ENCODE measurements at places on chromosomes 13 and 19. TPM values are rescaled to one million over a fixed set of nuclear protein-coding genes. Genes with fewer than 3 reads are reported as not detected.

DNA sequence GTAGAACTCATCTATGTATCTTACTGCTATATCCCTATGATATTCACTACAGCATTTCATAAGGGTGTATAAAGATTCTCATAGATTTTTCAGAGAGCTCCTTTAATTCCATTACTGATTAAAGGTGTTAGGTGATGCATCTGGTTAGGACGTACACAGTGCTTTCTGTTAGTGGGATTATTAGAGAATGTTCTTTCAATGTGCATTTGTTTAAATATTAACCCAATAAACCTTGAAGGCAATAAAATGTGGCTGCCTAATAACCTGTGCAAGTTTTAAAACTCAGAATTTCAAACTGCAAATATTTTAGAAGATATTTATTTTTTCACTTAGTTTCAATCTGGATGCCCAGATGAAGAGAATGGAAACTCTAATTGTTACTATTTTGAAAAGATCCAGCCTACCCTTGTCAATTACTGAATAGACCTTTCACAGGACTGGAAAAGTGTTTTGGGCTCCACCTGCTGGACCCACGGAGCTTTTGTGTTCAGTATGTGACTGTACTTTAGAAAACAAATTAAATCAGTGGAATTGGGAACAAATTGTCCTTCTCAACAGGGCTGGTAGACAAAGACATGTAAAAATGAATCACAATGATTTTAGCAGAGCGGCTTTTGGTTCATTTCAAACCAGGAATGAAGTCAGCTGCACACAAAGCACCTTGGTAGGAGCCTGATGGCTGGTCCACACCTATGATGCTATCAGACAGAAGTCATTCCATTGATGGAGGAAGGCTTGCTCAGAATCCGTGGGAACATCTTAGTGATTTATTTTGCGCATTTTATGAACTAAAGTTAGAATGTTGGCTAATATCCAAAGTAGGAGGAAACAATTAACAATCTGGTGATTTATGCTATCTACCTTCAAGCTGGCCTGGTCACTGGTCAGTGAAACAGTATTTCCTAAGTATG is 89.4 kb upstream of the RAP2A start:
- peak; percentile 38 for DNase-seq

The PTH2 gene
- total RNA-seq = not detected

- DNase-seq = no peak
Measured at GRCh38 chr19:4313847-4314490, 9.6 kb downstream of the FSD1 start.

The NR2C2AP gene
- 28.6 TPM for total RNA-seq

- DNase-seq = no peak
Measured at GRCh38 chr19:13962699-13963602, 10.6 kb downstream of the DCAF15 start.

GRCh38 chr13:77714119-77714755 is 16.8 kb downstream of the SLAIN1 start:
- DNase-seq = no peak

GRCh38 chr13:22018836-22019210 is 347.9 kb downstream of the FGF9 start:
- no peak for DNase-seq

GRCh38 chr13:75425216-75426009 is 56.6 kb downstream of the TBC1D4 start:
- no peak for DNase-seq

- peak; percentile 21 for DNase-seq
Measured at GRCh38 chr19:7789447-7789846, 26.4 kb downstream of the CLEC4M start.

DNA sequence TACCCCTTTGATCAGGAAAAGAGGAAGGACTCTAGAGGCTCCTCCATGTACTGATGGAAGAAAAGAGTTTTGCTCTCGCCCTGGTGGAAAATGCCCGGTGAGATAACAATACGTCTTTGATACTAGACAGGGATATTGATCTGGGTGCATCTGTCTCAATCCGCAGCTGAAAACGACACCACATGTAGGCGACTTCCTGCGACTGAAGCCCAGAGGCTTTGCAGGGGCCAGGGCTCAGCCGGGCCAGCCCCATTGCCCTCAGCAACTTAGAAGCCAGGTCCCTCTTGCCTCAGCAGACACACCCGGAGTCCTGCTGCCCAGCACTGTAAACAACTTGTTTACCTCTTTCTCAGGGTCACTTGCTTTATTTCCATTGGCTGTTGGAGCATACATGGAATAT is 409.4 kb downstream of the IRS2 start:
- no peak for DNase-seq

DNA sequence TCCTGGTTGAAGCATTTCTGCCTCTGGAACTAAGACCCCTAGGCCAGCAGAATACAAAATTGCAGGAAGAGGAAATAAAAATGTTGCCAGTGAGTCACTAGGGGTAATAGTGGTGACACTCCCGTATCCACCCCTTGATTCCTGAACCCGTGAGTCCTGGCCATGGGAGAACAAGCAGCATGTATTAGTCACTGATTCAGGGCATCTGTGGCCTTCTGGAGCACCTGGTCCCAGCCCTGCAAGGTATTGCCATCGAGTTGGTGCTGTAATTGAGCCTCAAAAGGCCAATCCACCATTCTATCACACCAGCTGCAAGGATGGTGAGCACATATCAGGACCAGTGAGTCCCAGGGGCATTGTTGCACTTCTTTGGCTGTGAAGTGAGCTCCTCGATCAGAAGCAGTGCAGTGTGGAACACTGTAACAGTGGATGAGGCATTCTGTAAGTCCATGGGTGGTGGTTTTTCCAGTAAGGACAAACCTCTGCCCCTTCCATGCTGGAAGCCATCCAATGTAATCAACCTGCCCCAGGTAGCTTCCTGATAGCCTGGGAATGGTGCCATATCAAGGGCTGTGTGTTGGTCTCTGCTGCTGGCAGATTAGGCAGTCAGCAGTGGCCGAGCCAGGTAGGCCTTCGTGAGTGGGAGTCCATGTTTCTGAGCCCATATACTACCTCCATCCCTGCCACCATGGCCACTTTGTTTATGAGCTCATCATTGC is 39.6 kb downstream of the C1QTNF9 start:
- no peak for DNase-seq

GRCh38 chr19:54428323-54429175 is 13.3 kb downstream of the TTYH1 start:
- DNase-seq = no peak

DNA sequence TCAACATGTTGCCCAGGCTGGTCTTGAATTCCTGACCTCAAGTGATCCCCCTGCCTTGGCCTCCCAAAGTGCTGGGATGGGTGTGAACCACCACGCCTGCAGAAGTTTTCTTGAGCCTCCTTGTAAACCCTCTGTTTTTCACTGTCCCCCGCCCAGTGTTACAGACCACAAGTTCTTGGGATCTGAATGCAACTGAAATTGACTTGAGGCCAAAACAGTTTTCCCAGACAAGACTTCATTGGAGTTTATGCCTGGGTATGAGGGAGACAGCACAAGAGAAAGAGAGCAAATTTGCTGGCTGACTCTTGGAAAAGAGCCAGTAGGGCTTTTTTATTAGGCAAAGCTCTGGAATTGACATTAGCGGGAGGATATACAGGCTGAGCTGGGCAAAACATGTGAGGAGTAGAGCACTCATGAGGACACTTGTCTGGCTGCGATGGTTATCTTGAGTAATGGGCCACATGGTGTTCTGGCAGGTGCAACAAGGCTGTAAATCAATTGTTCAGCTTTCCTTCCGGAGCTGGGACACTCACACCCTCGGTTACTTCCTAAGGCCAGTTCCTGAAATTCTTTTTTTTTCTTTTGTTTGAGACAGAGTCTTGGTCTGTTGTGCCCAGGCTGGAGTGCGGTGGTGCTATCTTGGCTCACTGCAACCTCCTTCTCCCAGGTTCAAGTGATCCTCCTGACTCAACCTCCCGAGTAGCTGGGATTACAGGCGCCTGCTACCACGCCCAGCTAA is 12.7 kb upstream of the HNRNPL start:
- no peak for DNase-seq

The ZNF850 gene
- total RNA-seq = 5.4 TPM

The EBI3 gene
- 0.79 TPM for total RNA-seq

DNA sequence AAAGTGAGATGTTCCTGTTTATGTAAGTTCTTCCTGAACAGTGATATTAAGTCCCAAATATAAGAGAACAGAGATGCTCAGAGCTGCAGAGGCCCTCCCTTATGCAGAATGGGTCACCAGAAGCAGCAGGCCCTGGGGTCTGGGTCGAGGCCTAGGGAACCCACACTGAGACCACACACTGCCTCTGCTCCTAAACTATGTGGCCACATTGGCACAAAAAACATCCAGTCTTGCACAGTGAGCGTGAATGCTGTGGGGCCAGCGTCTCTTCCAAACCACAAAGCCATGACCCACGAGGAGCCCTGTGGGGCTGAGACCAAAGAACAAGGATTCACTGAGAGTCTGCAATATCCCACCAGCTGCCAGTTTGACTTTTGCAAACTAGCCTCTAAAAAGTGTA is 23.6 kb downstream of the PROZ start:
- no peak for DNase-seq

GRCh38 chr13:39888865-39889810 is 233.7 kb downstream of the COG6 start:
- no peak for DNase-seq

The KCNN4 gene
- total RNA-seq = 67.9 TPM

The TUBA3C gene
- not detected for total RNA-seq

The DACT3 gene
- total RNA-seq = 0.15 TPM

The ZNF599 gene
- total RNA-seq = 4.1 TPM

DNA sequence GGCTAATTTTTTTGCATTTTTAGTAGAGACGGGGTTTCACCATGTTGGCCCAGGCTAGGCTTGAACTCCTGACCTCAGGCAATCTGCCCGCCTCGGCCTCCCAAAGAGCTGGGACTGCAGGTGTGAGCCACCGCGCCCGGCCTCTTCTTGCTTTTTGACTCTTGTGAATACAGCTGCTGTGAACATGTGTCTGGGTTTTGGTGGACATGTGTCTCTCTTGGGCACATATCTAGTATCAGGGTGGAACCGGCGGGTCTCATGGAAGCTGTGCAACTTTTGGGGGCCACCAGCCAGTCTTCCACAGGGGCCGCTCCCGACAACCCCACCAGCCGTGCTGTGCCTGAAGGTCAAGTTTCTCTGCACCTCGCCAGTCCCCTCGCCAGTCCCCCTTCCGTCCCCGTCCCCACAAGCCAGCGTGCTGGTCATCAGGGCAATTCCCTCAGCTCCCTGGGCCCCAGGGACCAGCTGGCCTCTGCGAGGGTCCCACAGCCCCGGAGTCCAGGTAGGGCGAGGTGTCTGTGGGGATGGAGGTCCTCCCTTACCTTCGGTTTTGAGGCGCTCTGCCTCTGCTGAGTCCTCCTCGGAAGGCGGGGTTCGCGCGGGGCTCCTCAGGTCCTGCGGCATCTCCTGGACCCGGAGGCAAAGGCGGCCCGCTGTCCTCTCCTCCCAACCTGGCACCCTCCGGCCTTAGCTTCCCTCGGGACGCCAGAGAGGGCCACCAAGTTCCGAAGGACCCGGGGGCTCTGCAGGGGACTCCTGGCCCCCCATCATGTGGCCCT is 16.3 kb downstream of the SGTA start:
- no peak for DNase-seq

The ODAD3 gene
- total RNA-seq = not detected

GRCh38 chr19:53981376-53981951 is 10.0 kb upstream of the CACNG6 start:
- no peak for DNase-seq

The LMTK3 gene
- total RNA-seq = 28.2 TPM

DNA sequence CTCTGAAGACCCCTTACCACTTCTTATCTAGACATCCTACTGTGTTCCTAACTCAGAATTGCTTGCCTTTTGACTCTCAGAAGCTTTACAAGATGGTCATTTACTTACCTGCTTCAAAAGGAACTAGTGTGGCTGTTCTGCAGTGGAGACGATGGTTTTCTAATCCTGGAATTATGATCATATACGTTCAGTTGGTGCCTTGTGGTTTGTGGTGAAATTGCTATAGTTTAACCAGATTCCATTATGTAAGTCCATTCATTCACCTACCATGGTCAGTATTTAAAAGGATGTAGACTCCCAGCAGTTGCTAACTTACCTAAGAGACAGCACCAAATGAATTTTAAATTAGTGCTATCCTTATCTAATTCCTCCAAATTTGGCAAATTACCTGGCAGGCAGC is 210.9 kb downstream of the SHISA2 start:
- DNase-seq = no peak

GRCh38 chr13:113796211-113796963 is 37.4 kb downstream of the TMEM255B start:
- no peak for DNase-seq

GRCh38 chr19:17333611-17334413 is 843 bp downstream of the ANO8 start:
- peak; percentile 70 for DNase-seq

The OR7D2 gene
- total RNA-seq = not detected

GRCh38 chr13:74128156-74128767 is 5.9 kb downstream of the KLF12 start:
- no peak for DNase-seq

DNA sequence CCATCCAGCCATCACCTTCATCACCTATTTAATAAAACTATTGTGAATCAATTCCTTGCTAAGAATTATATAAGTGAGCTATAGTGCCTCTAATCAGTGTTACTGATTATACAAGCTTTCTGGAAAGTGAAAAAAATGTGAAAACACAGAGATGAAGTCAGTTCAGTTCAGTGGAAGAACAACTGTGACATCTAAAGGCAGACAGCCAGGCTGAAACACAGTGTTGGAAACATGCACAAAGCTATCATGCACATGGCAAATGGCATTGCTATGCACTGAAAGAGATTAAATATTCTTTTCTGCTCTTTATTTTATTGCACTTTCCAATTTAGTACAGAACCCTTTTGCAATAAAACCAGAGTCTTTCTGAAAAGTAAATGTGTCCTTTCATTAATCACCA is 294.0 kb downstream of the RBM26 start:
- no peak for DNase-seq

The POU2F2 gene
- total RNA-seq = 60.9 TPM

DNA sequence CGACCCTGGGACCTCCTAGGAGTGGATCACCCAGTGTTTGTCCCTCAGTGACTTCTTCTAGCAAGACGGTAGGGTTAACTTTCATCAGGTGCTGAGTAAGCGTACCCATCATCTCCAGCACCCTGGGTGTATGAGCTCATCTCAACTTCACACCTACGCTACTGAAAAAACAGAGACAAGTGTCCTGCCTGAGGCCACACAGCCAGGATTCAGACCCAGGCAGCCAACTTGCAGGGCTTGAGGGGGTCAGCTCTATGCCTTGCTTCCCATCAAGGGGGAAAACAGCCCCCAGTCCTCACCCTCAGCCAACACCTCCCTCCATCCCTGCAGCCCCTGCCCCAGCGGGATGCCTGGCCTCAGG is 4.6 kb downstream of the TLE2 start:
- DNase-seq = no peak

DNA sequence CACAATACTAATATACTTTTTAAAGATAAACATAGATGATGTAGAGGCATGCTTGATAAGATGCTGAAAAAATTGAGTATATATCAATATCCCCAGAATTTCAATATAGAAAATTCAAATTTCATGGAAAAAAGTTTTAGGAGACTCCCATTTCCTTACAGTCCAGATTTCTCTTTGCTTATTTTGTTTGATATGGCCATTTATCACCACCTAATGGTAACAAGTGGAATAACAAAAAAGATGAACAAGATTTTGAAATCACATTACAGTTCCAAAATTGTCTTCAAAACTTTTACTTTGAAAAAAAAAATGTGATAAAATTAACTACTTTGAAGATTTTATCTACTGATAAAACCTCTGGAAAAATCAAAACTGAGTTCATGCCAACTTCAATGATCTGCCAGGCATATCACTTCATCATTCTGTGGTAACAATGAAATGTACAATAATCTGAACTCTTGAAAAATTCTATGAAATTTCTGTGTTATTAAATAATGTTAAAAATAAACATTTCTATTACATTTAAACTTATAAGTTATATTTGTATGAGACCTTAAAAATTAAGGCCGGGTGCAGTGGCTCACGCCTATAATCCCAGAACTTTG is 17.5 kb downstream of the MIPEP start:
- no peak for DNase-seq

The NLRP5 gene
- not detected for total RNA-seq

Measured in T-cell (primary cell).